PC-3 (cell line): ENCODE measurements at places on chromosomes 4 and X. TPM values are rescaled to one million over a fixed set of nuclear protein-coding genes. Genes with fewer than 3 reads are reported as not detected.
A peak's percentile ranks its signal among the peaks of the same experiment; 100 is the strongest.

USP17L29 gene
- not detected in 2 replicates for total RNA-seq

PCYT1B gene
- total RNA-seq, result not detected in 2 replicates

DNA sequence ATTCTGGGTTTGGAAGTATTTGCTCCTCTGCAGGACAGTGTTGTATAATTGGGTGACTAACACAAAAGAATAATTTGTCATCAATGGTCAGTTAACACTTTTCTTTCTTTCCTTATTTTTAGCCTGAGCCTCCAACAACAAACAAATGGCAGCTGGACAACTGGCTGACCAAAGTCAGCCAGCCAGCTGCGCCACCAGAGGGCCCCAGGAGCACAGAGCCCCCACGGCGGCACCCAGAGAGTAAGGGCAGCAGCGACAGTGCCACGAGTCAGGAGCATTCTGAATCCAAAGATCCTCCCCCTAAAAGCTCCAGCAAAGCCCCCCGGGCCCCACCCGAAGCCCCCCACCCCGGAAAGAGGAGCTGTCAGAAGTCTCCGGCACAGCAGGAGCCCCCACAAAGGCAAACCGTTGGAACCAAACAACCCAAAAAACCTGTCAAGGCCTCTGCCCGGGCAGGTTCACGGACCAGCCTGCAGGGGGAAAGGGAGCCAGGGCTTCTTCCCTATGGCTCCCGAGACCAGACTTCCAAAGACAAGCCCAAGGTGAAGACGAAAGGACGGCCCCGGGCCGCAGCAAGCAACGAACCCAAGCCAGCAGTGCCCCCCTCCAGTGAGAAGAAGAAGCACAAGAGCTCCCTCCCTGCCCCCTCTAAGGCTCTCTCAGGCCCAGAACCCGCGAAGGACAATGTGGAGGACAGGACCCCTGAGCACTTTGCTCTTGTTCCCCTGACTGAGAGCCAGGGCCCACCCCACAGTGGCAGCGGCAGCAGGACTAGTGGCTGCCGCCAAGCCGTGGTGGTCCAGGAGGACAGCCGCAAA lies 106.0 kb downstream of the KLHL8 start:
- H3K4me3 ChIP-seq, result no peak overlapping the region
- DNase-seq, result no peak
- H3K27ac ChIP-seq, result no peak overlapping the region
- no peaks in the 10 kb centered on the region for H3K27me3 ChIP-seq
- no peaks in the 10 kb centered on the region for H3K4me1 ChIP-seq
- H3K36me3 ChIP-seq, result no peaks in the 10 kb centered on the region

GRCh38 chrX:903116-903515 lies 272.5 kb downstream of the SHOX start:
- H3K4me1 ChIP-seq, result no peaks in the 10 kb centered on the region
- no peaks in the 10 kb centered on the region for H3K27me3 ChIP-seq
- no peak overlapping the region for H3K27ac ChIP-seq
- no peak overlapping the region for H3K4me3 ChIP-seq
- no peaks in the 10 kb centered on the region for H3K36me3 ChIP-seq
- no peak for DNase-seq

GRCh38 chr4:159682996-159683395 lies 580.1 kb downstream of the RAPGEF2 start:
- no peak overlapping the region for H3K4me3 ChIP-seq
- DNase-seq, result peak; percentile 17
- no peaks in the 10 kb centered on the region for H3K36me3 ChIP-seq
- H3K4me1 ChIP-seq, result no peaks in the 10 kb centered on the region
- no peak overlapping the region for H3K27ac ChIP-seq

- no peaks in the 10 kb centered on the region for H3K36me3 ChIP-seq
- no peaks in the 10 kb centered on the region for H3K27me3 ChIP-seq
- no peak overlapping the region for H3K27ac ChIP-seq
- H3K4me1 ChIP-seq, result peaks cover 7% of the 10 kb centered on the region; the same call in 1 of the 2 replicates
- H3K4me3 ChIP-seq, result no peak overlapping the region
Measured at GRCh38 chr4:42641656-42642055, 15.2 kb downstream of the ATP8A1 start.

DNA sequence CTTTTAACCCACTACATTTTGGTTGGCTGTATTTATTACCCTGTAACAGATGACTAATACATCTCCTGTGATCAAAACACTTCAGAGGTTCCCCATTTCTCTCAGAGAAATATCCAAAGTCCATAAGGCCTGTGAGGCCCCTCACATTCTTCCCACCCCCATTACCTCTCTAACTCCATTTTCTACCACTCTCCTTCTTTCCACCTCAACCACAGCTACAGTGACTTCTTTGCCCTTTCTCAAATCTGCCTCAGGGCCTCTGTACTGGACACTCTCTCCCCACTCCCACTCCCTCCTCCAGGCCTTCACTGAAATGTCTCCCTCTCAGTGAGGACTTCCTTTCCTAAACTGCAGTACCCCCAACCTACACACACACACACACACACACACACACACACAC lies 8.4 kb upstream of the TMEM144 start:
- DNase-seq, result no peak
- H3K36me3 ChIP-seq, result no peaks in the 10 kb centered on the region

- no peak for DNase-seq
- H3K4me3 ChIP-seq, result no peak overlapping the region
- no peaks in the 10 kb centered on the region for H3K27me3 ChIP-seq
- peaks cover 29% of the 10 kb centered on the region; the same call in 1 of the 2 replicates for H3K36me3 ChIP-seq
- H3K4me1 ChIP-seq, result peaks cover 7% of the 10 kb centered on the region; the same call in 1 of the 2 replicates
Measured at GRCh38 chr4:10081218-10081606, 35.4 kb downstream of the WDR1 start.

DNA sequence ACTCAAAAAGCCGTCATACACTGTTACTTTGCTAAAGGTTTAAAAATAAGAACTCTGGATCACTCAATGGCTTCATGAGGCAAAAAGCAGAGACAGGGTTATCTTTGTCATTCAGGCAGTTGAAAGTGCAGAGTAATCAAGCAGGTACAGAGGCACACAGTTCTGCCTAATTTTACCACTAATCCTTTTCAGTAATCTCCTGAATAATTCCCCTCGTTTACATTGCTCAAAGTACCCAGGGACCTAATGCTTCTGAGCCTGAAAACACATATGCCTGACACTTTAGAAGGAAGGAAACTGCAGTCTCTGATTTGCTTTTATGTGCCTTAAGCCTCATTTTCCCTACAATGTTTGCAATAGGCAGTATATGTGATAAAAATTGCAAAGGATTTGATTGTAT lies 71.4 kb upstream of the TRAM1L1 start:
- no peaks in the 10 kb centered on the region for H3K36me3 ChIP-seq
- no peak overlapping the region for H3K4me3 ChIP-seq
- H3K27me3 ChIP-seq, result no peaks in the 10 kb centered on the region
